PC-3 (cell line): ENCODE measurements at places on chromosomes 3 and 15. TPM values are rescaled to one million over a fixed set of nuclear protein-coding genes. Genes with fewer than 3 reads are reported as not detected.

- H3K4me3 ChIP-seq = no peak overlapping the region
- no peaks in the 10 kb centered on the region for H3K27me3 ChIP-seq
- no peak overlapping the region for H3K27ac ChIP-seq
Measured at GRCh38 chr15:35933531-35933930, 387.6 kb upstream of the DPH6 start.

The ACTC1 gene
- total RNA-seq = not detected in 2 replicates

DNA sequence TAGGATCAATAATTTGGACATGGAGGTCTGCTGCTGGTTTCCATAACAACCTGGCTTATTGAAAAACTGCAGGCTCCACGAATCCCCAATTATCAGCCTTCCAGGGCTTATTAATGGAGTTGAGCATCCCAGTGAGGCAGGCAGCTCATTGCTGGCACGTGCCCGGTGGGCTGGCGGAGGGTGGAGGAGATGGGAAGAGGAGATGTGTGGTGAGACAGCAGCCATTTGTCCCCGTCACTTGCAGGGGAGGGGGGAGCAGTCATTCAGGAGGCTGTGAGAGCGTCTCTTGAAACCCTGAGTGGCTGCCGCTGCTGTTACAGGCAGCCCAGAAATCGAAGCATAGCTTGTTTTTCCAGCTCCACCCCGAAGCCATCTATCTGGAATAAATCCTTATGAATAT lies 70.6 kb downstream of the GAP43 start:
- no peaks in the 10 kb centered on the region for H3K36me3 ChIP-seq
- no peak for DNase-seq
- no peak overlapping the region for H3K27ac ChIP-seq
- no peaks in the 10 kb centered on the region for H3K27me3 ChIP-seq
- H3K4me1 ChIP-seq = no peaks in the 10 kb centered on the region

The EPHB1 gene
- 0.69 and 0.92 TPM in 2 replicates for total RNA-seq

DNA sequence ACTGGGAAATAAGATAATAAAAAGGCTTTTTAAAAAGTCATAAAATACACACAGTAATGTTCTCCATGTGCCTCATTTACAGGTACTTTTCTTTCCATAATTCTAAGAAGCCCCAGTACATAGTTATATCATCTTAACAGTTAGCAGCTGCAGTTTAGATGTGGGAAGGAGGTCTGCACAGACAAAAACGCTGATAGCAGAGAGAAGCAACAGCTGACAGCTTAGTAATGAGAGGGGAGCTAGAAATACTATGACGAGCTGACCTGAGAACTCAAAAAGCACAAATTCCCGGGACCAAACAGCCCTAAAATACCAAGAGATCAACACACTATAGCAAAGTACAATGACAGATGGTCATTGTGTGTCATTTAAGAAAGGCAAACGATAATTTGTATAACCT lies 36.7 kb upstream of the ARHGEF3 start:
- peaks cover 34% of the 10 kb centered on the region for H3K4me1 ChIP-seq
- no peaks in the 10 kb centered on the region for H3K27me3 ChIP-seq
- H3K36me3 ChIP-seq = no peaks in the 10 kb centered on the region
- DNase-seq = no peak

- H3K4me3 ChIP-seq = peak within 1 kb of the TSS; percentile 90
- H3K27ac ChIP-seq = peak within 1 kb of the TSS; percentile 51
- peak; percentile 88 for DNase-seq
- no peaks in the 10 kb centered on the region for H3K27me3 ChIP-seq
- peaks cover 30% of the 10 kb centered on the region for H3K4me1 ChIP-seq
Measured at GRCh38 chr15:52295421-52296001, at the start of gene MYO5C. Gene MYO5C, minus strand, starts transcription at chr15:52295804. Its CDS starts 168 bp downstream, at chr15:52295636.

DNA sequence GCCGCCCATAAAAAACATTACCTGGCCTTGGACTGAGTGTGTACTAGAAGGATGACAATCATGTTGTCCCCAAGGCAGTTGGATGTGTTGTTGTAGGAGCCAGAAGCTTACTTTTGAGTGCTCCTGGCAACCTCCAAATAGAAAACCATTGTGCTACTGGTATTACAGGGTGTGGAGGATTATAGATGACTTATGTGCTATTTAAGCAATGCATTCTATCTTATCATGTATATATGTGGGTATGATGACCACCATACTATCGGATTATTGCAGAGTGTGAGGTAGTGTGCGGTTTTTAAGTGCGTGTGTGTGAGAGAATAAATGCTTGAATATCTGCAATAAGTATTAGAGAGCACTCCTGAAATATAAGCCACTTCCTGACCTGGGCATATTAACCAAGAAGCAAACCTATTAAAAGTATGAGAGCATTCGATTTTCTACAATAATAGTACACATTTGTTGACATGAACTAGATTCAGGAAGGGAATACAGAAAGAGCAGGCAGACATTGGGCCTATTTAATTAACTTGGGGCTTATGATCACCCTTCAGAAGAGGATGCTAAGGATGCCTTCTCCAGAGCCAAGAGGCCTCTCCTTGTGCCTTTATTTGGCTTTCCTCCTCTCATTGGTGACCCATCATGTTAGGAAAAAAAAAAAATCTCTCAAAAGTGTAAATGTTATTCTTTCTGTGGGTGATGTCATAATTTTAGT lies 11.7 kb upstream of the MBNL1 start:
- no peak overlapping the region for H3K4me3 ChIP-seq
- peaks cover 32% of the 10 kb centered on the region for H3K4me1 ChIP-seq
- no peak overlapping the region for H3K27ac ChIP-seq
- no peak for DNase-seq

DNA sequence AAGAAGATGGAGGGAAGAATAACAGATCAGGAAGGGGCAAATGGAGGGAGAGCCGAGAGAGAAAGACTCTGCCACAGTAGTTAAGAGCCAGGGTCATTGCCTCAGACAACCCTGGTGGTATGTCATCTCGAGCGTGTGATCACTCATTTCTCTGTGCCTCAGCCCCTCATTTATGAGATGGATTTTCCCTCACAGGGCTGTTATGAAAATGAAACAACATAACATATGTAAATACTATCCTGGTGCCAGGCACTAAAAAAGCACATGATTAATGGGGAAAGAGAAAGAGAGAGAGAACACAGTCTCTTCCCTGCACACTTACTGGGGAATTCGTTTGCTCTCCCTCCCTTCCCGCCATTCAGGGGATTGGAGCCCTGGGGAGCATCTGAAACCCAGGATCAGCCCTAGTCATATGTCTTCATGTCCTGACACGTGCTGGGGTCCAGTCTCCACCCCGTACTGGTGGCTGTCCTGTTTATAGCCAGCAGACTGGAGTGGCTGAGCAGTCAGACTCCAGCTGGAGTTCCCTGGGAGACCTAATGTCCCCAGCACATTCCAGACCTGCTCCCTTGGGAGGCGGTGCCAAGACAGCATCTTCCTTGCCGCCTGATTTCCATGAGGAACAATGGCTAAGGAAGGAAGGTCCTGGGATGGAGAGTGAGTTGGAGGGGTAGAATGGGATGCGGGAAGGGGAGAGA lies 14.7 kb upstream of the AMOTL2 start:
- no peaks in the 10 kb centered on the region for H3K36me3 ChIP-seq
- no peak for DNase-seq
- H3K4me1 ChIP-seq = no peaks in the 10 kb centered on the region
- no peaks in the 10 kb centered on the region for H3K27me3 ChIP-seq

DNA sequence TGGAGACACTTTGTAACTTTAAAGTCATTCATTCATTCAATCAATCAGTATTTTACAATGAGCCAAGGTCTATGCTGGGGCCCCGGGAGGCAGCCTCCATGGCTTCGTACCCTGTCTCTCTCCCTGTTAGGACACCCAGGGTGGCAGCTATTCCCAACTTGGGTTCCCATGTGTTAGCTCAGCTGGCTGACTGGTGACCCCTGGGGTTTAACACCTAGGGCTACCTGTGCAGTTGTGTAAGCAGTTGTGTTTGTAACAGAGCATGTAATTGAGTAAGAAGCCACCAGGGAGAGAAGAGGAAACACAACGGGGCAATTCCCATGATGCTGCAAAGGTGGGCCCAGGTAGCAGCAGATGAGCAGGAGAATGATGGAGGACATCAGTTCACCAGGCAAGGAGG lies 132.4 kb downstream of the ADAMTS9 start:
- no peak overlapping the region for H3K4me3 ChIP-seq
- no peak overlapping the region for H3K27ac ChIP-seq
- H3K4me1 ChIP-seq = no peaks in the 10 kb centered on the region
- no peaks in the 10 kb centered on the region for H3K27me3 ChIP-seq
- H3K36me3 ChIP-seq = no peaks in the 10 kb centered on the region

The PYGO1 gene
- total RNA-seq = 1.8 and 2.0 TPM in 2 replicates

GRCh38 chr3:95654570-95655362 lies 1159.6 kb upstream of the EPHA6 start:
- DNase-seq = no peak
- no peaks in the 10 kb centered on the region for H3K36me3 ChIP-seq
- no peaks in the 10 kb centered on the region for H3K4me1 ChIP-seq
- H3K4me3 ChIP-seq = no peak overlapping the region

The DLEC1 gene
- total RNA-seq = not detected in 2 replicates

The RBM5 gene
- total RNA-seq = 105 and 128 TPM in 2 replicates

- H3K27ac ChIP-seq = no peak overlapping the region
- H3K4me1 ChIP-seq = no peaks in the 10 kb centered on the region
- H3K36me3 ChIP-seq = no peaks in the 10 kb centered on the region
Measured at GRCh38 chr3:4841776-4842440, 137.3 kb upstream of the BHLHE40 start.

DNA sequence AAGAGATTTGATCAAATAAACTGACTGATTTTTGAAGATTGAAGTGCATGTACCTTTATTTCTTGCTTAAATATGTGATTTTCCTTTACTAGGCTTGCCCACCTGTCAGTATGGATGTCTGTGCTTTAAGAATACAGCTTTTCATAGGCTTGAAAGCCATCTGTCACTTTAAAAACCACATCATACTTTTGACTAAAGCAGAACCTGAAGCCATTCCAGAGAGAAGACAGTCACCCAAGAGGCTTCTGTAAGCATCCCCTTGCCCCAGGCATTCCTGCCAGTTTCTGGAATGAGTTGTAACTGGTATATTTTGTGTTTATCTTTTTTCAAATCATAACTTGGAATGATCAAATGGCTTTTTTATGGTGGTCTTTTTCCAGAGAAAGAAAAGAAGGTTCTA lies 24.0 kb downstream of the HPS3 start:
- no peak overlapping the region for H3K27ac ChIP-seq
- peaks cover 9% of the 10 kb centered on the region; the same call in 1 of the 2 replicates for H3K4me1 ChIP-seq
- no peak for DNase-seq
- H3K27me3 ChIP-seq = no peaks in the 10 kb centered on the region

DNA sequence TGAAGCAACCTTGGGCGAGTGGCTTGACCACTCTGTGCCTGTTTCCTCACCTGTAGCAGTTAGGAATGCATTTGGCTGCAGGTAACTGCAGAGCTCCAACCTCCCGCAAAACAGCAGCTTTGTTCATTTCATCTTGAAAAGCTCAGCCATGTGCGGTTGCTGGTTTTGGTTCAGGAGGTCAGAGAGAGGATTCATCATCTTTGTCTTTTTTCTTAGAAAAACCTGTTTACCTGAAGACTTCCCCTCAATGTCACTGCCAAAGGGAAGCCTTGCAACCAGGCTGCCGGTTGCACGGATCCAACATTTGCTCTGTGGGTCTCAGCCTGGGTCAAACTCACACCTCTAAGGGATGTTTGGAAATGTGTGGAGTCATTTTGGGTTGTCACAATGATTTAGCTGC lies 16.4 kb upstream of the FURIN start:
- peak; percentile 37 for DNase-seq
- no peak overlapping the region for H3K4me3 ChIP-seq
- H3K36me3 ChIP-seq = no peaks in the 10 kb centered on the region

The RTP4 gene
- 0.11 TPM in 1 of 2 replicates, not detected in the other for total RNA-seq

GRCh38 chr3:48877671-48878070 lies 21.0 kb downstream of the SLC25A20 start:
- H3K27ac ChIP-seq = no peak overlapping the region
- no peaks in the 10 kb centered on the region for H3K27me3 ChIP-seq
- no peak for DNase-seq
- H3K4me1 ChIP-seq = no peaks in the 10 kb centered on the region

GRCh38 chr15:78937132-78937739 lies 7.6 kb downstream of the CTSH start:
- no peaks in the 10 kb centered on the region for H3K27me3 ChIP-seq
- no peak overlapping the region for H3K27ac ChIP-seq
- no peak for DNase-seq
- no peak overlapping the region for H3K4me3 ChIP-seq
- H3K4me1 ChIP-seq = no peaks in the 10 kb centered on the region

- no peak for DNase-seq
- H3K27ac ChIP-seq = no peak overlapping the region
- H3K4me1 ChIP-seq = no peaks in the 10 kb centered on the region
- H3K4me3 ChIP-seq = no peak overlapping the region
- H3K27me3 ChIP-seq = no peaks in the 10 kb centered on the region
Measured at GRCh38 chr3:149670742-149671492, 13.1 kb upstream of the WWTR1 start.

DNA sequence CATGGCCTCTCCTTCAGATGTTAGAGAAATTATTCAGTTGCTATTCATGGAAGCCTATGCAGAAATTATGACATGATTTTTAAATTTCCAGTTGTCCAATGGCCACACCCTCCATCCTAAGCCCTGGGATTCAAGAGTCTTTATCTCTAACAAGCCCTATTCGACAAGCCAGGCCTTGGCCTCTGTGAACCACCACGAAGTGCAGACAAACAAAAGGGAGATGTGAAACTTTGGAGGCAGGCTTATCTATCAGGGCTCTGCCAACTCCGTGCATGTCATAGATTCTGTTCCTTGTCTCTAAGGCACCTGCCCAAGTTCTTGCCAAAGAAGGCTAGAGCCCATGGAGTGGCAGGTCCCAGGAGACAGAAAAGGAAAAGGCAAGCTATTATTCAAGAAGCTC lies 212.4 kb upstream of the ADAMTS9 start:
- DNase-seq = no peak
- no peak overlapping the region for H3K27ac ChIP-seq
- H3K27me3 ChIP-seq = no peaks in the 10 kb centered on the region
- no peaks in the 10 kb centered on the region for H3K36me3 ChIP-seq

The STAG1 gene
- 13.1 and 14.6 TPM in 2 replicates for total RNA-seq

DNA sequence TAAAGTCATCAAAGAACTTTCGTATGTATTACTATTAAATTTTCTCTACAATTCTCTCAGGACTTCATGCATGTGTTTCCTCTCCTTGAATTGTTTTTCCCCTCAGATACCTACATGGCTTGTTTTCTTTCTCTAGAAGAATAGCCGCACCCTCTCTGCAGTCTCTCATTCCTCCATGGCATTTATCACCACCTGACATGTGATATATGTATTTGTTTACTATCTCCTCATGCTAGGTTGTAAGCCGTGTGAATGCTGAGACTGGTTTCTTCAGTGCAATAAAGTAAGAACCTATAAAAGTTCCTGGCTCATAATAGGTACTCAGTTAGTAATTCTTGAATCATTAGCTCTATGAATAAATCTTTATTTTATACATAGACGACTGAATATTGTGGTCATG lies 149.2 kb downstream of the CNTN4 start:
- no peak for DNase-seq
- no peaks in the 10 kb centered on the region for H3K36me3 ChIP-seq
- H3K4me1 ChIP-seq = no peaks in the 10 kb centered on the region
- no peaks in the 10 kb centered on the region for H3K27me3 ChIP-seq
